8988T (cell line): ENCODE measurements at places on chromosomes 2 and 18.

DNA sequence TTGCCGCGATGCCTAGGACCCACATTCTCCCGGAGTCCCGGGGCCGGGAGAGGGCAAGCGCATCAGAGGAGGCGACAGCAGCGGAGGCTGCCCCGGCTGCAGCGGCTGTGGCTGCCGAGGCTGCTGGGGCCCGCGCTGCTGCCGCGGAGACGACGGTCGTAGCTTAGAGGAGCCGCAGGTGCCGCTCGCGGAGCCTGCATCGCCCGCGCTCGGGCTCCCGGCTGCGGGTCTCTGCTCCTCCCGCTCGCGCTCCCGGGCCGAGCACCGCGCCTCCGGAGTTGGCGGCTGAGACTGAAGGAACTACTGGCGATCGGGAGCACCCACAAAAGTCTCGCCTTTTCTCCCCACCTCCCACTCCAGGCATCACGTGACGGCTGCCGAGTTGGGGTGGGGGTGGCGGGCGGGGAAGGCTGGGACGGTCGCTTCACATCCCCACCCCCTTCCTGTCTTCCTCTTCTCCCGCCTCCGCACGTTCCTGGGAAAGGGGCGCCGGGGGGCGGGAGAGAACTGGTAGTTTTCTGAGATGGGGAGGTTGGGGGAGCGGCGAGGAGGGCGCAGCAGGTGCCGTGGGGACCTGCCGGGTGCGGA is at the start of gene LYPD1:
TSS of gene LYPD1 (minus strand) at position 298 of the 588 bp plus-strand sequence. CDS start at position 25, 273 bp downstream.
- no peak for DNase-seq

GRCh38 chr2:27795093-27795834 is 23.7 kb downstream of the MRPL33 start:
- no peak for DNase-seq

GRCh38 chr2:162184821-162185450 is 32.9 kb upstream of the GCG start:
- no peak for DNase-seq

DNA sequence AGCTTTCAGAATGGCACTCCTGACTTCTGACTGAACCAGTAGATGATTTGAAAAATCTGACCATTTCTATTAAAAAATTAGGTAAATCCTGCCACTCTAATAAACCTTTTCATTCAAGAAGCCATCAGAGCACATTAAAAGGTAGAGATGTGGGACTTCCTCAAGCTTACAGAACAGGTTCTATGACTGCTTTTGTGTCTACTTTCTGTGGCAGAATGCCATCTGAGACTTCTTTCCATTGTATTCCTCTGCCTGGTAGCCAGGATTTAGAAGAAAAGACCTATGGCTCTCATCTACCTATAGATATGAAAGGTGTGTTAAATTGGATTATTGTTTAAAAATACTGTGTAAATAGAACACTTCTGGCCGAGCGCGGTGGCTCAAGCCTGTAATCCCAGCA is 99.9 kb upstream of the NABP1 start:
- no peak for DNase-seq

DNA sequence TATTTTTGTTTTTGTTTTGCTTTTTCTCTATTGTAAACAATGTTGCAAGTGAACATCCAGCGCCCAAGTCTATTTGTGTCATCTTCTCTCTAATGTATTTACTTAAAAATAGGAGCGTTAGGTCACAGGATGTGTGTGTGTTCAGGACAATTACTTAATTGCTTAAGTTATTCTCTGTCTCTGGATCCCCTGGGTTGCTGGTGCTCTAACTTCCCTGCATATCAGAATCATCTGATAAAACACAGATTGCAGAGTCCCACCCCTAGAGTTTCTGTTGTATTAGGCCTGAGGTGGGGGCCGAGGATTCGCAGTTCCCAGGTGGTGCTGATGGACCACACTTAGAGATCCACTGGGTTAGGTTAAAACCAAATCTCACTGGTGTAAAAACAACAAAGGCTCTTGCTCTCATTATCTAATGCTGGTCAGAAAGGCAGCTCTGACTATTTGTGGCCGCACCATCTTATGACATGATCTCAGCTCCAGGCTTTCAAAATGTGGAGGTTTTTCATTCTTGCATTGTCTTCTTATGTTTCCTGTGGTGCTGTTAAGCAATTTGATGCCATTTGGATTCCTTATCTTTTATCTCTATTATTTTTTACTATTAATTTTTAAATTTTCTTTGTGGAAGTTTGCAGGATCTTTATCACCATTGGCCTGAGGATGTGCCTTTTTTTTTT is 87.7 kb downstream of the CLIP4 start:
- no peak for DNase-seq

GRCh38 chr2:34305587-34305986 is 706.5 kb upstream of the FAM98A start:
- DNase-seq, result no peak

- peak; percentile 9 for DNase-seq
Observed at GRCh38 chr2:214069254-214069653, 341.6 kb upstream of the VWC2L start.

DNA sequence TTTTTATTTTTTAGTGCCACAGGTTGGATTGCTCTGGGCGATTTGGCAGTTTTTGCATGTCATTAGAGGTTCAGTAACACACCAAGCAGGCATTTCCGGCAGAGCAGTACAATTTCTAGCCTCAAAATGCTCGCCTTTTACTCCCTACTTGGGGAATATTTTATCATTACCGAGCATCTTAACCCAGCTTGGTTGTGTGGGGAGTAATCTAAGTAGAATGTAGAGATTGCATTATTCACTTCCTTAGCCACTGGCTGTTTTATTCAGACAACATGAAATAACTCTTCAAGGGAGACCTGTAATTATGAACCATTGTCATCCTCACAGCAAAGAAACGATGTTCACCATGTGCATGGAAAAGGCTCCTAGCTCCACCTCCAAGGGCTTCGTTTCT is 13.1 kb downstream of the GRP start:
- DNase-seq, result no peak

- DNase-seq, result no peak
Observed at GRCh38 chr2:101515477-101515876, 40.6 kb upstream of the RFX8 start.

- no peak for DNase-seq
Observed at GRCh38 chr18:80239830-80240229, 7.5 kb downstream of the PARD6G start.

- DNase-seq, result peak; percentile 87
Observed at GRCh38 chr2:111897924-111898702, at the start of gene MERTK. Gene MERTK (plus strand): TSS chr2:111898607. CDS start chr2:111898736, 129 bp downstream.

GRCh38 chr18:3012136-3013023 is 564 bp downstream of the LPIN2 start:
- peak; percentile 57 for DNase-seq

DNA sequence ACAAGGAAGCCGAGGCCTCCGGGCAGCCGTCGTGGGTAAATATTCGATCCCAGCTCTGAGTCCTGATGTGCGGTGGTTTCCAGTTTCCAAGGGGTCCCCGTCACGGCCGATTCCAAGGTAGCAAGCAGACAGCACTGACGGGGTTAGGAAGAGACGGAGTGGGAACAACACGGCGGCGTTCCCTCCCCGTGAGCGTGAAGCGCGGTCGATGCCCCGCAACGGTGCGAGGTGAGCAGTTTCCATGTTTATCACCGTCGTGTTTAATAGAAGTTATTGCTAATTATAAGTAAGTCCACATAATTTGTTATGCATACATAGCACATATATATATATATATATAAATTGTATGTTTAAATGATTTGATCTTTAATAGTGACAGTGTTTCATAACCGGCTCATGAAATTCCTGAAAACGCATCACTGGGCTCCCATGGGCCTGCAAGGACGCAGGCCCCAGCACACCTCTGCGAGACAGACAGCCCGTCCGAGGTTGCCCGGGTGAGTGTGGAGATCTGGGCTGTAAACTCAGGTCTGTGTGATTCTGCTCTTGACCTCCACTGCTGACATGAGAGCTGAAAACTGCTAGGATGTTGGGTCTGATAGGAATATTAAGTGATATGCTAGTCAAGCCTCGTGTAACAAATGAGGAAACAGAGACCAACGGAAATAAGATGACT is 243.5 kb upstream of the SALL3 start:
- no peak for DNase-seq

- no peak for DNase-seq
Observed at GRCh38 chr2:71950256-71951082, 197.2 kb downstream of the CYP26B1 start.

DNA sequence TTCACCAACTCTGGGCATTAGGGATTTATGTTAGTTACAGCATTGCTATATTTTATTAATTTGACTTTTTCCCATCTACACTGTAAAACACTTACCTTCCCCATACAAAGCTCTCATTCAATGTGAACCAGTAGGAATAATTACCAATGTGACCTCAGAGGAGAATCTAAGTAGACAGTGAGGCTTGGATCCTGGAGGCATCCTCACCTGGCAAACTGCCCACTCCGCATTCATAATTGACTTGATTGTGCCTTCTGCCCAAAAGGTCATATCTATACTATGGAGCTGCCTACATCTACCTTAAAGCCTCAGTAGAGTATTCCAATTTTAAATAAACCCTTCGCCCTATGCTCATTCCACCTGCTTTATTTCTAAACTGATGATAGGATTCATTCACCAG is 45.4 kb upstream of the SCN1A start:
- DNase-seq, result no peak

GRCh38 chr2:85662899-85663593 is 5.0 kb downstream of the SFTPB start:
- no peak for DNase-seq

DNA sequence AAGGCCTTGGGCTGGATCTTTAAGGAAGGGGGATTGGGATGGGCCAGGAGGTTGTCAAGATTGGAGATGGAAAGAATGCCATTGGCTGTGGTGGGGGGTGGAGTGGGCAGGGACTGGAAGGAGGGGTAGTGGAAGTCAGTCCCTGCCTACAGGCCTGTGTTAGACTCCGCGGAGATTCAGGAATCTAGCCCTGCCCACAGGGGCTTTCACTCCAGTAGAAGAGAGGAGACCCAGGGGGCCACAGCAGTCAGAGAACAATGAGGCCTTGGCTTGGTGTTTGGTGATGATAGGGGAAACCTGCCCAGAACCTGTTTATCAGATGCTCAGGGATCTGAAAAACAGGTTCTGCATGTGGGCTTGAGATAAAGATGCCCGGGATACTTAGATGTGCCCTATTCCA is 6.1 kb downstream of the STEAP3 start:
- DNase-seq, result no peak

GRCh38 chr2:69345434-69345833 is 41.6 kb downstream of the GFPT1 start:
- no peak for DNase-seq

- DNase-seq, result no peak
Observed at GRCh38 chr18:50340078-50340477, 34.8 kb upstream of the SKA1 start.
